ENCODE measurements at places on chromosomes 4 and X.

DNA sequence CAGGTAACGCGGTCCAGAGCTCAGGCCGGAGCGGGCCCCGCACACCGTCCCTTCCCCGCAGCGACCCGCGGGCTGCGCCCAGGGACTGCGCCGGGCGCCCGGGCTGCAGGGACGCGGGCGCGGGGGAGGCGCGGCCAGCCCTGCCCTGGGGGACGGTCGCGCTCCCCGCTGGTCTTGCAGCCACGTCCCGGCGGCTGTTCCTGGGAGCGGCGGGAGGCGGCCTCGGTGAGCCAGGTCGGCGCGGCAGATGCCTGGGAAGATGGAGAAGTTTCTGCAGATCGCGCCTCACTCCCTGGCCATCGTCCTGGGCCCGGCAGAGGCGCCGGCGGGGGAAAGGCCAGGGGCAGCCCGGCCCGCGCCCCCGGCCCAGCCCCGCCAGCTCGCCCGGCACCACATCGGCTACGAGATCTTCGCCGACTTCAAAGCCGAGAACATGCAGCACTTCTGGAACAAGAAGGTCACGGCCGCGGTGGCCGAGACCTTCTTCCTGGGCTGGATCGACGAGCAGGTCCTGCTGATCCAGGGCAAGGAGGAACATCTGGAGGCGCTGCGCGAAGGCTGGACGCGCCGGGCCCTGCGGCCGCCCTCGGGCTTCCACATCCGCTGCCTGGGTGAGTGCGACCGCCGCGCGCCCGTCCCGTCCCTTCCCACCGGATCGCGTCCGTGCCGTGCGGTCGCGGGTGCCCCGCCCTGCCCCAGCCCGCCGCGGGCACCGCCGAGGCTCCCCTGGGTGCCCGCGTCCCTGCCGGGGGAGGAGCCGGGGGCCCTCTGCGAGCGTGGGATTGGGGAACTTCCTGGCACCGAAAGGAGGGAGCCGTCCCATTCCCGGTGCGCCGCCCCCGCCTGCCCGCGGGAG lies 107.4 kb upstream of the STOX2 start:
- peak; percentile 70 for DNase-seq

- no peak for DNase-seq
Measured at GRCh38 chrX:103733017-103733416, 22.3 kb downstream of the TMEM31 start.

DNA sequence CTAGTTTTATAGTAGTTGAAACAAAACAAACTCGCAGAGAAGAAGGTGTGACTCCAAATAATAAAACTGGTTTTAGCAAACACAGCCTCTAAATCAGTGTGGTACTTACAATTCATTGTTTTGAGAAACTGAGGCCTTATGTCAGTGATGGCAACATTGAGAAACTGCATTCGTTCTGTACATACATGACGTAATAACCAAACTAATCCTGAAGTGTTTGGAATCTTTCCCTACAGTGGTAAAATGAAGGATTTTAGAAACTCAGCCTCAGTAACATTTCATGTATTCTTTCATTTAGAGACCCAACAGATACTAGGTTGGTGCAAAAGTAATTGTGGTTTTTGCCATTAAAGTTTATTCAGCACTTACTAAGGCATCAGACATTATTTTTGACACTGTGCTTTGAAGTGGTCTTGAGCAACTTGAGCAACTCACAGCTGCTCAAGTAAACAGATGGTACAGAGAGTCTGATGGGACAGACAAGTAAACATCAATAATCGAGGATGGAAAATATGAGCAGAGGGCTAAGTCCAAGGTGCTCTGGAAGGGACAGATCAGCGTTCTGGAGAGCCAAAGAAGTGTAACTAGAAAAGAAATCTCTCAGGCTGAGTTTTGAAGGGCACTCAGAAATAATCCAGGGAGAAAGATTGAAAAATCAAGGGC lies 390.8 kb upstream of the BOD1L1 start:
- no peak for DNase-seq

DNA sequence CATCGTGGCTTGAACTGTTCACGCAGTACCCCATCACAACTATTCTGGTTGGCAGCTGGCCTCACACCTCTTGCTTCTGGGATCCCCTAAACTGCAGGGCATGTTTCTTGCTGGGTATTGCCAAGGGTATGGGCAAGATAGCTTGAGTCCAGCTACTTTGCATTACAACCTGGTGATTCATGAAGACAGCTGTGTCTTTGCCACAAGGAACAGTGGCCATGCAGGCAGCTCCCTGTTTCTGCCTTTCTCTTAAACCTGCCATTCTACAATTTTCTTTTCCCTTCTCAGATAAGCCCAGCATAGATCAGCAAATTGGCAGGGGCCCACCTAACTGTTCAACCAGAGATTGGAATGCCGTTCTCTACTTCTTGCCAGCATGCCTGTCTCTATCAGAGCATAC lies 42.8 kb downstream of the TENM3 start:
- DNase-seq = no peak

All from nephron progenitor cell (in vitro differentiated cells).